Effector CD4-positive, alpha-beta T cell (primary cell): ENCODE measurements at places on chromosomes 5 and 9.

DNA sequence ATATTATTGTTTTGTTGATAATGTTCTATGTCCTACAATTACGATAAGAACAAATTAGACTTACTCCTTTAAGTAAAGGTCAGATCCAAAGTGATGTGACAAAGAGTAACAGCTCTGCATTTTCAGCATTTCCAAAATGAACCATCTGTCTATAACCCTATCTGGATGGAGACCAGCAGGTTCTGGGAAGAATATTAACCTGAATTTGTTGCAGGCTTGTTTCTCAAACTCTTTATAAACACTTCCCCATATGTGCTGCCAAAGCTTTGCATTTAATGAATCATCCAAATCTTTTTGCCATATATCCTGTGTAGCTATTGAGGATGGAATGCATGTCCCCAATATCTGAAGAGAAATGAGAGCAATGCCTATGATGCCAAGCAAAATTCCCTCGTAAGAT lies 198.9 kb upstream of the SLC27A6 start:
- DNase-seq: no peak

- peak; percentile 2 for DNase-seq
Observed at GRCh38 chr9:22079873-22080341, 70.8 kb upstream of the CDKN2B start.

DNA sequence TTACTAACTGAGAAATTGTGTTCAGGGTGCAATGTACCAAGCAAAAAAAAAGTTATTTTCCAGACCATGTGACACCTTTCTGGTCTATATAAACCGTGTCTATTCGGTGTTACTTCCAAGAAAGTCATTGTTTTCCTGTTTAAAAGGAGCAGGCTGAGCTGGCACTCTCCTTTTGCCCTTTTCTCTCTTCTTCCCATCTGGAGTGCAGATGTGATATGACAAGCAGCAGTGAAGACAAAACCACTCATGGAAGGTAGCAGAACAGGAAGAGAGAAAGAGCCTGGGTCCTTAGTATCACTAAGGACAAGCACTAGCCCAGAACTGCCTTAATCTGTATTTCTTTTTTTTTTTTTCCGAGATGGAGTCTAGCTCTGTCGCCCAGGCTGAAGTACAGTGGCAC lies 25.6 kb downstream of the LYRM7 start:
- DNase-seq: no peak

GRCh38 chr9:111399772-111400563 lies 69.9 kb upstream of the OR2K2 start:
- DNase-seq: no peak

DNA sequence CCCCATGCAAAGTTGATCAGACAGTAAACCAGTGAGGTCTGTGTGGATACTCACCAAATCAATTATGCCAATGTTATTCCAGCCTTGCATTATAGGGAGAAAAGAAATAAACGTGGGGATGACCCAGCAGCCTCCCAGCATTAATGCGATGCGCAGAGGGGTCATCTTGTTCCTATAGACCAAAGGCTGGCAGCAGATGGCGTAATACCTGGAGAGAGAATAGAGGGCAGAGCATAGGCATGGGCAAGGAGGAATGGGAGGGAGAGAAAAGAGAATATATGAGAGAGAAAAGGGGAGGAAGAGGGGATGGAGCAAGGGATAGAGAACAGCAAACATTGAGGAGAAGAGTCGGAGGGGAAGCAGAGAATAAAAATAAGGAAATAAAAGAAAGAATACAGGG lies 131.2 kb downstream of the HTR4 start:
- no peak for DNase-seq

DNA sequence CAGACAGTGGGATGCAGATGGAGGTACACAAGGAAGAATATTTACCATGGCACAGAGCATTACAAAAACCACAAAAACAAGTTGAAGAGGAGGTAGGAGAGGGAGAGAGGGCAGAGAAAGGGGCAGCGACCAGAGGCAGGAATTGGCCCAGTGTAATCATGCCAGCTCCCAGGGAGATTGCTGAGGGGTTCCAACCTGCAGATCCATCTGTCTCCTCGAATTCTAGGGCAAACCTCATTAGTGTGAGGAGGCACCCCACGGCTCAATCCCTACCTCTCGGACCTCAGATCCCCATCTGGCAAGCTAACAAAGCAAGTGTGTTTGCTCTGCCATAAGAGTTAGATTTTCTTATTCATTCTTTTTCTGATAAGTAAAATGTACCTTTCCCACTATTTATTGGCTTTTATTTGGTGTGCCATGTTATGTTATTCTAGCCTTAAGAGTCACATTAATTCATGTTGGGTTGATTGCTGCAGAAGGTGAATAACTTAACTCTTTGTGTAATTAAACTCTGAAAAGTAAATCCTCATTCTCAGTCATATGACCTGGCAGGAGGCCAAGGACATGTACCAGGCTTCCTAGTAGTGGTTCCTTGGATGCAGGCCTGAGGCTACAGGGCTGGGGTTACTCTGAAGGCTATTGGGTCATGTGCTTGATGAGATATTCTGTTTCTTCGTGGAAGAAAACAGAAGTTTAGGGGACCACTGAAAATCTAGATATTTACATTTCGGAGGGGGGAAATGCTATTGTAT lies 315.2 kb upstream of the ATP10B start:
- DNase-seq: no peak

- no peak for DNase-seq
Observed at GRCh38 chr9:133137451-133138231, 16.6 kb upstream of the RALGDS start.

GRCh38 chr9:86958203-86958602 lies 10.9 kb upstream of the GAS1 start:
- no peak for DNase-seq

GRCh38 chr5:35651002-35651756 lies 33.5 kb downstream of the SPEF2 start:
- peak; percentile 45 for DNase-seq

- no peak for DNase-seq
Observed at GRCh38 chr5:73179730-73180129, 6.7 kb downstream of the TMEM174 start.

GRCh38 chr5:84299959-84300358 lies 84.7 kb downstream of the EDIL3 start:
- DNase-seq: no peak

- DNase-seq: no peak
Observed at GRCh38 chr9:14585730-14586473, 107.3 kb downstream of the ZDHHC21 start.

DNA sequence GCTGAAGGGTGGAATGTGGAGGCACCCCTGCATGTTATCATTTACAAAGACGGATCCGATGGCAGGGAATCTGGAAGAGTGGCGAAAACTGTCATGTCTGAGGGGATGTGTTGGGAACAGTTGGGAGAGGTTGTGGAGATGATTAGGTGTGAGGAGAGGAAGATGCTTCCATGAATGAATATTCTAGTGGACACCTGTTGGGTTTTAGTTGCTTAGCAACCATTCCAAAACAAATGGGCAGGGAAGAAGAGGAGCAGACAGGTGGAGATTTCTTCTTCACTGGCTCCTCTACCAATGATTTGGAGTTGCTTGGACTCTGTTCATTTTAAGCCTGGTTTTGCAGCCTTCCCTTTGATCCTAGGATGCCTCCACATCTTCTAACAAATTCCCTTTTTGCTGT lies 465.3 kb upstream of the CLINT1 start:
- no peak for DNase-seq

DNA sequence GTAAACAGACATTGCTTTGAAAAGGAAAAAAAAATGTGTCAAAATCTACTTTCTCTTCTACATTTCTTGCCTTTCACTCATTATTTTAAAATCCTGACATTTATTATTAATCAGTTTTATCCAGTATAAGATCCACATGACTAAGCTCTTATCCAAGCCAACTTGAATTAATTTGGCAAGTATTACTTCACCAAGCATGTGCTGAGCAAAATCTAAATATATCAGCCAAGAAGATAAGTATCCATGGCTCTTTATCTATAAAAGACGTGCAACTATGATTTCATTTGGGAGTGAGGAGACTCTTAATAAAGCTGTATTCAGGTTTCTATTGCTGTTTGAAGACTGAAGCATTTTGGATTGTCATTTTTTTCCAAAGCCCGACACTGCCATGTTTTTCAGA lies 221.3 kb downstream of the TRIM36 start:
- DNase-seq: no peak

- no peak for DNase-seq
Observed at GRCh38 chr9:5947912-5948311, 57.2 kb downstream of the MLANA start.

DNA sequence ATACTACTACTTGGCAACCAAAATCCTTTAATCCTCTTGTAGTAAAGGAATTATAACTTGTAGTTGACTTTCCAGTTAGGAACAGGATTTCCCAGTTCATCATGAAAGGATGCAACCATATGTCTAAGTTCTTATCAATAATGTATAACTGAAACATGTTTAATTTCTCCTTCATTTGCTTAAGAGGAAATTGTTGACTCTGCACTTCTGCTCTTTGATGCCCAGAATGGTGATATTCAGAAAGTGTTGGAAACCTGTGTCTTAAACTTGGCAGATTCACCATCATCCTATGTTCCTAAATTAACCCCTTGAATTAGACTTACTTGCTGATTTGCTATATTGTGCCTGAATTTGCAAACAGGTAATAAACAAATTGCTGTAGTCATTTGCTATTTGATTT lies 201.5 kb downstream of the PTPRD start:
- no peak for DNase-seq

DNA sequence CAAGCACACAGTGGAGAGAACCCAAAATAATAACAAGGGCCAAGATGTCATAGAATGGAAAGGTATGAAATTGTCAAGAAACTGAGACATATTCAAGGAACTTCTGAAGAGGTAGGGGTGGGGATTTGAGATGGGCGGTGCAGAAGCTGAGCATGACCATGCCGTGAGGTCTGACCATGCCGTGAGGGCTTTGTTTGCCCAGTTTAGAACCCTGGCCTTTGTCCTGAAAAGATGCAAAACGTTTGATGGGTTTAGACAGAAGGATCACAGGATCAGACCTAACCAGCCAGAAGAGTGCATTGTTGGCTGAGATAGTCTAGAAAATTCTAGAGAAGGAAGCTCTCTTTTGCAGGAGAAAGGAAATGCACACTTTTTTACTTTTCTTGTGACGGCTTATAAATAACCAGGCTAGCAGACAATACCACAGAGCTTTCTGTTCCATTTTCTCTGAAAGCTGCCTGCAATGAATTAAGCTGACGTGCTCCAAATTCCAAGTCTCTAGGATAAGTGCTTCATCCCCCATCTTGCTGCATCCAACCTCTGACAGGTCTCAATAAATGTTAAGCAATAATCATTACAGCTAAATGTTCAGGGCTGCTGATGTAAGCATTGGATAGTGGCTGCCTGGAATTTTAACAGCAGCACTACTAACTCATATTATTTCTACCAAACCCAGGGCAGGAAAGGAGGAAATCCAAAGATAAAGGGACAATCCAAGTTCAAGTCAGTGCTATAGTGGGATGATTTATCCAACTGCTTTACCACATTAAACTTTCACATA lies 110.9 kb upstream of the IL6ST start:
- no peak for DNase-seq

GRCh38 chr5:157348049-157348400 lies 82.1 kb downstream of the CYFIP2 start:
- no peak for DNase-seq

DNA sequence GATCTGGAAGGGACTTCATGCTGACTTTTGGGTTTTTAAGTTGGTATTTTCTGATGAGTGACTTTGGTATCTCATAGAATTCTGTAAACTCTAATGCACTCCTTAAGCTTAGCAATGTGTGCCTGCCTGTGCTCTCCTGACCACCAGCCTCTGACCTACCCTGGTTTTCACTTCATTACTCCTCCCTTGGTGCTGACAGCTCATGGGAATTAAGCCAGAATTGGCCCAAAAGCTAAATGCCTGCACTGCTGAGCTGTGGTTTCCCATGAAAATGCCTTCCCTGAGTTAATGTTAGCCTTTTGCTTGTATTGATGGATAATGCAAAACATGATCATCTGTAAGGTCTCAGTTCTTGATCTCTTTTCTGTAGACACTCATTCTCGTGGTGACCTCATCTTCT lies 308.0 kb downstream of the DOCK8 start:
- DNase-seq: no peak
